ENCODE measurements at places on chromosomes 16 and 17.

GRCh38 chr16:72969146-72969545, 78.8 kb downstream of the ZFHX3 start:
- no peak for DNase-seq

DNA sequence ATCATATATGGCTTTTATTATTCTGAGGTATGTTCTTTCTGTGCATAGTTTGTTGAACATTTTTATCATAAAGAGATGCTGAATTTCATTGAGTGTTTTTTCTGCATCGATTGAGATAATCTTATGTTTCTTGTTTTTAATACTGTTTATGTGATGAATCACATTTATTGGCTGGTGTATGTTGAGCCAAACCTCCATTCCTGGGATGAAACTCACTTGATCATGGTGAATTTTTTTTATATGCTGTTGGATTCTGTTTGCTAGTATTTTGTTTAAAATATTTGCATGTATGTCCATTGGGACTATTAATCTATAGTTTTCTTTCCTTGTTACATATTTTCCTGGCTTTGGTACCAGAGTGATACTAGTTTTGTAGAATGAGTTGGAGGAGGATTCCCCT, 500.2 kb downstream of the CDH11 start:
- no peak for DNase-seq

- DNase-seq = no peak
These were observed 213.3 kb downstream of the CPPED1 start for GRCh38 chr16:12590409-12590808.

DNA sequence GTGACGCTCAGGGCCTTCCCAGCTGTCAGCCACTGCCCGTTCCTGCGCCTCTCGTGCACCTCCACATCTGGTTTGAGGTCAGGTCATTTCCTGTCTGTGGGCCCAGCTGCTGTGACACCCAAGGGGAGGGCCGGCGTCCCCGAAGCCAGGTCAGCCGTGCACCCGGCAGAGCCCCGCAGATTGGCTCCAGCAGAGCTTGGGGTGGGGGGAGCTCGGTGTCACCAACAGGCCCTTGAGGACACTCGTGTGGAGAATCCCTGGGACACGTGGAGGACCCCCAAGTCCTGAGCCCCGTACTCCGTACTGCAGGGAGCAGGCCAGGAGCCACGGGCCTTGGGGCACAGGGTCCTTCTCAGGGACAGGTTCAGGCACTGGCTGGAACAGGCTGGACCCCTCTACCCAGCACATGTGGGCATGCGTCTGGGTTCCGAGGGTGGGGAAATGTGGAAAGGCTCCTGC, 4.8 kb downstream of the SPATA2L start:
- no peak for DNase-seq

GRCh38 chr17:81371910-81372760, 23.1 kb upstream of the BAHCC1 start:
- no peak for DNase-seq

DNA sequence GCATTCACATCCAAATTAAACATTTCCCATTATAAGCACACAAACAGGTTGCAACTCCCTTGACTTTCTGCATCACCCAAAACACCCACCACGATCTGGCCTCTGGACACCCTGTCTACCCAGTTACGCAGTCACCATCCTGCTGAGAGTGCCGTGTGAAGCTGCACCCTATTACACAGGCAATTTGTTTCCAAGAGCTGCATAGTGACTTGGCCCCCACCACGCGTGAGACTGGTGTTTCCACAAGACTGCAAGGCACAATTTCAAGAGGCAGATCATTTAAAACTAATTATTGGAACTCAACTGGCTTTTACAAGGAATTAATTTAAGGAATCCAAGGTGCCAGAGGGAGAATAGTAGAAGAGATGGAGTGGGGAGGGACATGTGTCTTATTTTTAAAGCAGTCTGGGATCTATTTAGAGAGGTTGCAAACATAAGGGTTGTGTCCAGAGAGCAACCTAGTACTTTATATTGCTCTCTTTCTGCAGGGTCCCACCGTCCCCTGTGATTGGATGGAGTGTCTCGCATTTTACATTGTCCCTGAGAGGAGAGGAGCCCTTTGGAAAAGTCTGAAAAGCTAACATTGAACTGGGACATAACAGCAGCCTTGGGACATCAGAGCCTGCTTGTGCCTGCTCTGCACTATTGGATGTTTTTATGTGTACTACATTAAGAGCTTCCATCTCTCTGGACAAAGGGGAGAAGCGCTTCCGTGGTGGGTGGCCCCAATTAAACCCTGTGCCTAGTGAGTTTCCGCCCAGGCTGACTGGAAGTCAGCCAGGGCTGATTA, 8.7 kb upstream of the ADAMTS18 start:
- DNase-seq = no peak

GRCh38 chr17:8153525-8153956, 1.3 kb upstream of the PER1 start:
- DNase-seq = no peak

- no peak for DNase-seq
These were observed 9.3 kb downstream of the ZACN start for GRCh38 chr17:76088041-76088867.

- no peak for DNase-seq
These were observed 8.8 kb upstream of the ZNF263 start for GRCh38 chr16:3274490-3274889.

- no peak for DNase-seq
These were observed 445 bp upstream of the DBNDD1 start for GRCh38 chr16:90019543-90020259.

DNA sequence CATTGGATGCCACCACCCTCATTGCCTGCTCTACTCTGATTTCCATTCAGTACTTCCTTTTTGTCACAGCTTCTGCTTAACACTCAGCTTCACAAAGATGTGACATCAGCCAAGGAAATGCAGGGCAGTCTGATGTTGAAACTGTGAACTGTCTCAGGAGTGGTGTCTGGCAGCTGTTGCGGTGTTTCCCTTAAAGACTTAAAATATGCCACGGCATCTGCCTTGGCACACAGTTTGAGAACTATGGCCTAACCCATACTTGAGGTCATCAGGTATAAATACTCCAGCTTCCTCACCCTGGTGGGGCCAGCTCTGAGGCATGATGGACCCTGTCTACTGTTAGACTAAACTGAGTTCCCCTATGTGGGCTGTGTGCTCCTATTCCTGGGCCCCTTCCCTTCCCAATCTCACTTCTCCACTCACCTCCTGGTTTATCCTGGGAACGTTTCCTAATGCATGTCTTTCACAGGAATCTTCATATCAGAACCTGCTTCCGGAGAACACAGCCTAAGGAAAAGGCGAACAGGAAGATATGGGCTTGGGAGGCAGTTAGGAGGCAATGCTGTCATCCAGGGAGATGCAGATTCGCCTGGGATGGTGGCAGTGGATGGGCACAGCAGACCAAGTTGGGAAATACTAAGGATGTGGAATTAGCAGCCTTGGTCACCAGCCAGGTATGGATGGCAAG, 96.5 kb downstream of the WSCD1 start:
- DNase-seq = no peak

- DNase-seq = no peak
These were observed 37.7 kb upstream of the MYH10 start for GRCh38 chr17:8668176-8668740.

DNA sequence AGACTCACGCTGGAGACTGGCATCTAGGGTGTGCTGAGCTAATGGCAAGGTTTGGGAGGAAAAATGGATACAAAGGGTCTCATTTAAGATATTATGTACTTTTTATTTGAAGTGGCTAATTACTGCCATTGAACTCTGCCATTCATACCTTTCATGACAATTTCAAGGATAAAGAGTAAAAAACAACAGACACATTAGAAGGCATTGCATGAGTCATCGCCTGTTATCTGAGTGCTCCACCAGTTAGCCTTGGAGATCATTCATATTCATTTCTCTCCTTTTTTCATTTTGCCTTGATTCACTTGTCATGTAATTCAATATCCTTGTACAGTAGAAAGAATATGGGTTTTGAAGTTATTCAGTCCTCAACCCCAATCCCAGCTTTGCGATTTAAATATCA, 109.5 kb downstream of the CDH8 start:
- peak; percentile 43 for DNase-seq

- no peak for DNase-seq
These were observed 28.3 kb upstream of the APPBP2 start for GRCh38 chr17:60554377-60554788.
